ENCODE measurements at places on chromosomes 7 and 10. TPM values are rescaled to one million over a fixed set of nuclear protein-coding genes. Genes with fewer than 3 reads are reported as not detected.

Gene TMEM236
- total RNA-seq: not detected

Gene TDRD1
- total RNA-seq: not detected

Gene GPR37
- total RNA-seq: 0.07 TPM

Gene MALRD1
- not detected for total RNA-seq

Gene OR2A12
- total RNA-seq: not detected

Gene PPP1R17
- not detected for total RNA-seq

Gene PTEN
- 19.6 TPM for total RNA-seq

Gene NPY
- total RNA-seq: not detected

Gene CADPS2
- 3.4 TPM for total RNA-seq

Gene AQP1
- not detected for total RNA-seq

Gene NRAP
- not detected for total RNA-seq

Gene BMPER
- 79.2 TPM for total RNA-seq

Gene SH2B2
- 0.40 TPM for total RNA-seq

Measured in MG63 (cell line).